ENCODE measurements at places on chromosomes 7 and 10.

DNA sequence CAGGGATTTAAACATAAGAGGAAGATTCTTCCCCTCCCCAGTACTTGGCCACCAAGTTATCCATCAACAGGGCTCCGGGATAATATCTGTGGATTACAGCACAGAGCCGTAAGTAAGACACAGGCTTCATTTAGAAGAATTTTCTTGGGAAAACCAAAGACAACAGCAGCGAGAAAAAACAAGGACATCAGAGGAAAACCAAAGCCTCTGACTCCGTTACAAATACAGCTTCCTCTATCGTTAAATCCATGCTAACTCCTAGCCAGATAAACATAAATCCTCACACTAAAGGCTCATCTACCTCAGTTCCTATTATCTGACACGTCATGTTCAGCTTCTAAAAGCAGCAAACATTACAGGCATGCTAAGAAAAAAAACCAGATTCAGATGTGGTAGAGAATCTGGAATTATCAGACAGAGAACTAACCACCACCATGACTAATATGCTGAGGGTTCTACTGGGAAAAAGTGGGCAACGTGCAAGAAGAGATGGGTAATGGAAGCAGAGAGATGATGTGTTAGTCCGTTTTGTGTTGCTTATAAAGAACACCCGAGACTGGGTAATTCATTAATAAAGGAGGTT lies 48.4 kb downstream of the BRI3 start:
- DNase-seq, result no peak

GRCh38 chr7:5591278-5591874 lies 167.7 kb upstream of the TNRC18 start:
- no peak for DNase-seq

GRCh38 chr7:92436612-92437445 lies 10.5 kb upstream of the GATAD1 start:
- DNase-seq, result no peak

- no peak for DNase-seq
Observed at GRCh38 chr10:52106899-52107298, 207.2 kb upstream of the DKK1 start.

GRCh38 chr7:128069373-128070364 lies 38.4 kb upstream of the LRRC4 start:
- DNase-seq, result no peak

- no peak for DNase-seq
Observed at GRCh38 chr7:89232-90019, 102.9 kb upstream of the FAM20C start.

- DNase-seq, result no peak
Observed at GRCh38 chr10:3107426-3107961, 40.1 kb downstream of the PFKP start.

GRCh38 chr10:51964630-51965029 lies 265.2 kb upstream of the CSTF2T start:
- no peak for DNase-seq

- no peak for DNase-seq
Observed at GRCh38 chr7:8254667-8255066, 7.3 kb downstream of the ICA1 start.

GRCh38 chr7:54705436-54705835 lies 53.6 kb downstream of the SEC61G start:
- no peak for DNase-seq

- no peak for DNase-seq
Observed at GRCh38 chr7:46725136-46725535, 804.1 kb upstream of the IGFBP3 start.

- no peak for DNase-seq
Observed at GRCh38 chr7:35551321-35552081, 143.4 kb downstream of the HERPUD2 start.

DNA sequence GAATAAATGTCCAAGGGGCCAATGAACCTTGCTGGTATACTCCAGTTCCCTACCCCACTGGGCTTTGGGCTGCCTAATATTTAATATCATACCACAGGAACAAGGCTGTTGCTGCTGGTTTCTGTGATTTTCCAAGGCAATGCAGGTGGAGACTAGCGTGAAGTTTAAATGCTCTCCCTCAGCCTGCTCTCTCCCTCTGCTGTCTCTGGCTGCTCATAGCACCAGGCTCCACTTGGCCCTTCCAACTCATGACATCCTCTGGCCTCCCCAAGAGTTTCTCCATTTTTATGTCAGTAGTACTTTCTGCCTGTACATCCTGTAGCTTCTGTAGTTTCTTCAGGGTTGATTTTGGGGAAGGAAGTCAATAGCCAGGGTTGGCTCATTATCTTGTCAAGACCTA lies 103.5 kb downstream of the LHFPL3 start:
- no peak for DNase-seq

All from GM13977 (cell line).